CD14-positive monocyte (primary cell): ENCODE measurements at places on chromosomes 4 and X.

GRCh38 chr4:38964942-38965775 is 67.0 kb downstream of the TMEM156 start:
- DNase-seq = no peak

DNA sequence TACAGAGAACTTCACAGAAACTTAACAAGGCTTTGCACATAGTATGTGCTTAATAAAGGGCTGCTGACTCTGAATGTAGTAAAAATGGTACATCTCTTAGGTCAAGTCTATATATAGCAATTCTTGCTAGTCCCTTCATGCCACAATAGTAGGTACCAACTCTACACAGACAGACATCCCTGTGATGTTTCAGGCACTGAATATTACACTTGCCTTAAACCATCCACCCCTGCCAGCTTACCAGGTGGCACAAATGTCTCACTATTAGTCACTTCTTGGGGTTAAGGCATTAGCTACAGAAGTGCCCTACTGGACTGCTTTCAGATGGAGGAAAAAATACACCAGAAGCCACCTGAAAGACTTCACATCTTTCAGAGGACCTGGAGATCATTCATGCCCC is 86.3 kb upstream of the CITED1 start:
- no peak for DNase-seq

DNA sequence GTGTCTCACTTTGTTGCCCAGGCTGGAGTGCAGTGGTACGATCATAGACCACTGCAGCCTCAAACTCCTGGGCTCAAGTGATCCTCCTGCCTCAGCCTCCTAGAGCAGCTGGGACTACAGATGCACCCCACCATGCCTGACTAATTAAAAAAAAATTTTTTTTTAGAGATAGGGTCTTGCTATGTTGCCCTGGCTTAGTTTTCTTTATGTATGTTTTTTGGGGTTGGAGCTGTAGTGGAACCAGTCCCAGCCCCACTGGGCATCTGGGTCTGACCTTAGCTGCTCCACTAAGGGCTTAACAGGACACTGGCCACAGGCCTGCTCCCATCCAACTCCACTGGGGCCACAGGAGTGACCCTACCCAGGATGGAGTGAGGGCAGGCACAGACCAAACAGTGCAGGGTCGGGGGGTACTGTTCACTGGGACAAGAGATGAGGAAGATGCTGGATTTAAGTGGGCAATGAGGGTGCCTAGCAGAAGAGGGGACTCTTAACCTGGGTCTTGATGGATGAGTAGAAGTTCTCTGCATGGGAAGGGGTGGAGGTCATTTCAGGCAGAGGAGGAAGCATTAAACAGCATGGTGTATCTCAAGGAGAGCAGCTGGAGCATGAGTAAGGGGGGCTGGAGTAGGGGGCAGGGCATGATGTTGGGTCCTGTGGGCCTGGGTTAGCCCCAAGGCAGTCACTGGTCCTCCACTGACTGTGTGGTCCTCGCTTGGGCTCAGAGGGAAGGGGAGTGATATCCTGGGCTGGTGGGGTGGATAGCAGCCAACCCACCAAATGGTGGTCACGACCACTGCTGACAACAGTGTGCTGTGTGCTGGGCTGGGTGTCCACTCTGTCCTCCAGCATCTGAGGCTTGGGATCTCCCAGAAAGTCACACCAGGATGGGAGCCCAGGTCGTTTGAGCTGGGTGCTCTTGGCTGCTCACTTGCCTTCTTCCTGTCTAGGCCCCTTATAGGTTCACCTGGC is 24.1 kb upstream of the ADD1 start:
- DNase-seq = no peak

DNA sequence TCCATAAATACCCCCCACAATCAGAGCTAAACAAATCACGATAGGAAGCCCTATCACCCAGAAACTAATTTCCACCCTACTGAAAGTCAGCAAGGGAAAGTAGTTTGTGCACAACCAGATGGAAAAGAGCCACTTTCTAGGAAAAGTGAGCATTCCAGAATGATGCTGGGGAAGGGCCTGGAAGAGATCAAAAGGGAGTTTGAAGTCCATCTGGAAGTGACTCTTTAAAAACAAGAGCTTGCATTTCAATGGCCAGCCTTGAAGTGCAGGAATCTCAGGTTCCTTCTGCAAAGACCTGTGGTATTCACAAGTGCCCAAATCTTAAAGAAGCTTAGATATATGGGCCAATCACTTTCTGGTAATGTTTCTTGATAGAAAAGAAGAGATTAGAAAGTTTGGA is 97.0 kb upstream of the LDB2 start:
- DNase-seq = no peak

GRCh38 chr4:109009909-109010308 is 247.1 kb upstream of the ETNPPL start:
- DNase-seq = no peak

GRCh38 chrX:132961511-132961910 is 3.1 kb upstream of the HS6ST2 start:
- DNase-seq = no peak

DNA sequence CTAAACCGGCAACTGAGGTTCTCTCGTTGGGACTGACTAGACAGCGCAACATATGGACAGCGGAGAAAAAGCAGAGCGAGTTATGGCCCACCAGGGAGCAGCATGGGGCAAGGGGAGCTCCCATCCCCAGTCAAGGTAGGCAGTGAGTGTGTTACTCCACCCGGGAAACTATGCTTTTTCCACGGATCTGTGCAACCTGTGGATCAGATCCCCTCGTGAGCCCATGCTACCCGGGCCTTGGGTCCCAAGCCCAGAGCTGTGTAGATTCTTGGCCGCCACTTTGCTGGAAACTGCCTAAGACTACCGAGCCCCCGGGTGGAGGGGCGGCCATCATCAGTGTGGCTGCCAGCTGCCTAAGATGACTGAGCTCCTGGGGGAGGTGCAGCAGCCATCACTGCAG is 140.9 kb downstream of the PAPSS1 start:
- no peak for DNase-seq

- DNase-seq = no peak
Observed at GRCh38 chrX:155967653-155968325, 29.7 kb upstream of the IL9R start.

- no peak for DNase-seq
Observed at GRCh38 chr4:168580228-168580627, 83.4 kb downstream of the PALLD start.

- no peak for DNase-seq
Observed at GRCh38 chrX:136147976-136148375, 643 bp downstream of the FHL1 start.

- DNase-seq = no peak
Observed at GRCh38 chr4:81049330-81049729, 18.8 kb downstream of the BMP3 start.

DNA sequence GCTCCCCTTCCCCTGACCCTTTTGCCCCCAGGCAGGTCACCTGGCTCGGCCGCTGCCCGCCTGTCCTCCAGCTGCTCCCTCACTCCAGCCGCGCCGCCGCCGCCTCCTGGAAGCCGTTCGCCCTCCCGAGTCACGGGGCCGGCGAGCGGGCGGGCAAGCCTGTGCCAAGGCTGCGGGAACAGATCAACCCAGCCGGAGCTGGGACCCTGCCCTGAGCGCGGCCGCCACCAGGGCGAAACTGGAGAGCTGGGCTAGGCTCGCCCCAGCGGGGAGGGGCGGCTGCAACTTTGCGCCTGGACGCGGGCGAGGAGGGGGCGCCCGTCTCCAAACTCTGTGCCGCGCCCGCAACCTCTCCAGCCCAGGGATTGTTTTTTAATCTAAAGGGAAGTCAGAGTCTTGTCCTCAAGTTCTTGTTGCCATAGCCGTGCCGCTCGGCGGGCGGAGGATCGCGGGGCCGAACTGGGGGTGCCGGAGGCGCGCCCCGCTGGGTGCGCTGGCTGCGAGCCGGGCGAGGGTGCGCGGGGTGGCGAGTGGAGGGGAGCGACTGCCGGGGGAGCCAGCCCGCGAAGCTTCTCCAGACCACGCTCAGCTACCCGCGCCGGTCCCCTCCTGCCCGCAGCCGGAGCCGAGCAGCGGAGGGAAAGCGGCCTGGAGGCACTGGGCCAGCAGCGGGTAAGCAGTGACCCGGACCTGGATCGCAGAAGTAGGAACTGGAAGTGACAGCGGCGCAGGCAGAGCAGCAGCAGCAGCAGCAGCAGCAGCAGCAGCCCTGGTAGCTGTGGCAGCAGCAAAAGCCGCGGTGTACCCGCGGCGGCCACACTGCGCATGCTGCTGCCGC is 13.4 kb downstream of the ARHGEF6 start:
- peak; percentile 64 for DNase-seq
